ENCODE measurements at places on chromosomes 2 and 18.

DNA sequence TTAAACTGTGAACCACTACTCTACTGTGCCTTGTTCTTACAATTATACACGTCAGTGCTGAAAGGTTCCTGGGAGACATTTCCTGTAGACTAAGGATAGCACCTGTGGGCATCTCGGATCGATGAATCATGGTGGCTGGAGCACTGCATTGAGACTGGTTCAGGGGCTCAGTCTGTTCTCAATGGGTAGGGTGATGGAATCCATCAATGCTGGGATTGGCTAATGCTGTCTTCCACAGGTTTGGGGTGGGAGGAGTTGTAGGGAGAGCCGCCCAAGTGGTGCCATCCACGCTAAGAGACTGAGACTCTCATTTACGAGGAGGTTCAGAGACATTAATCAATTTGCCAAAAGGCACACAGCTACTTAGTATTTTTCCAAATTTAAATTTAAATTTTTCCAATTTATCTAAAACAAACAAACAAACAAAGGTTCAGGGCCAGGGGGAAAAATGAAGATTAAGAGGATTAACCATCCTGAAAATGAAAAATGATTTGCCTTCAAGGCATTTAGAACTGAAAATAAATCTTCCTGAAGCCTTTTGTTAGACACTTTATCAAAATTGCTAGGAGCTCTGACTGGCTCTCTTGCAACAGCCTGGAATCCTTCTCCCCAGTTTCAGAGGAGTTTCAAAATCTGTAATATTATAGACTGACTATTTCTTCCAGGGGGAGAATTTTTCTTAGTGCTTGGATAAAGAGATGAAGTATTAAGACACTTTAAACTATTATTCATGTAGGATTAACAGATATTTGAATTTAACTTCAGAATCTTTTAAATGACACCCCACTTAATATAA lies 359.2 kb downstream of the TGIF1 start:
- no peak for DNase-seq

- DNase-seq: no peak
These were observed 109.2 kb downstream of the VIT start for GRCh38 chr2:36805635-36806224.

GRCh38 chr2:62192811-62193210 lies 3.1 kb upstream of the B3GNT2 start:
- DNase-seq: no peak

- no peak for DNase-seq
These were observed 68.3 kb downstream of the CRACDL start for GRCh38 chr2:98867539-98868309.

GRCh38 chr2:234500394-234501006 lies 3.6 kb upstream of the ARL4C start:
- DNase-seq: peak; percentile 50

- DNase-seq: no peak
These were observed 41.9 kb upstream of the C2orf66 start for GRCh38 chr2:196851088-196851487.

- no peak for DNase-seq
These were observed 278.0 kb downstream of the METTL4 start for GRCh38 chr18:2293109-2293839.

- DNase-seq: no peak
These were observed 389.9 kb downstream of the SOX11 start for GRCh38 chr2:6081955-6082624.

- no peak for DNase-seq
These were observed 220.5 kb downstream of the PIEZO2 start for GRCh38 chr18:10928772-10929373.

- peak; percentile 1 for DNase-seq
These were observed 90.6 kb downstream of the TWIST2 start for GRCh38 chr2:238938401-238939055.

GRCh38 chr2:165376571-165376975 lies 92.9 kb upstream of the CSRNP3 start:
- DNase-seq: no peak

DNA sequence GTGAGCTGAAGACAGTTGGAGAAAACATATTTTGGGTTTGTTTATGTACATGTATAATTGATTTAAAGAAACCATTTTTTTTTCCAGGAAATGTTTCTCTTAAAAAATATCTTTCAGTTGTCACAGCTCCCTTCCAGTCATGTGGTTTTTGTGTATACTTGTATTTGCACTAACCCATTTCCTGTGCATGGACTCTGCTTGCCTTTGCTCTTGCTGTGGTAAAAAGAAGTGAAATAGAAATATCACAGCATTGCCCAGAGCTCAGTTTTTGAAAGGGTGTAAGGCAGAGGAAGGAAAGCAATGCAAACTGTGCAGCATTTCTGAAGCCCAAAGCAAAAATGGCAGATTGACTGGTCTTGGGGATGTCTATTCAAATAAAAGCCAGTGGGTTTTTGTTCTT lies 10.4 kb upstream of the DOCK10 start:
- no peak for DNase-seq

DNA sequence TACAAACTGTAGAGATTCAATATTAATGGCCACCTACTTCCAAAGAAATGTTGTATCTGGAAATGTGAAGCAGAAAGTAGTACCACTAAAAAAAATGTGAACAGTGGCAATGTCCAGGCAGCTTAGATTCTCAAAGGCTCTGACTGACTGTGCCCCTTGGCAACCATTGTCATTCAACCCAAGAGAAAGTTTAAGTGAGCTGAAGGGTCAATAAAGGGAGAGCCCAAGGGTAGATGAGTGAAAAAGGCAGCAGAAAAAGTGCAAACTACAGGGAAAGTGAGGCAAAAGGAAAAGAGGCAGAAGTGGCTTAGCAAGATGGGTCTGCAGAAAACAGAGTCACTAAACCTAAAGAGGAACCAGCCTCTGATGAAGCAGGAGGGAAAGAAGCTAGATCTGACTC lies 802.9 kb downstream of the CPS1 start:
- DNase-seq: no peak

GRCh38 chr2:61898810-61899209 lies 6.7 kb upstream of the COMMD1 start:
- DNase-seq: no peak

GRCh38 chr2:64119369-64119768 lies 24.9 kb downstream of the PELI1 start:
- no peak for DNase-seq

DNA sequence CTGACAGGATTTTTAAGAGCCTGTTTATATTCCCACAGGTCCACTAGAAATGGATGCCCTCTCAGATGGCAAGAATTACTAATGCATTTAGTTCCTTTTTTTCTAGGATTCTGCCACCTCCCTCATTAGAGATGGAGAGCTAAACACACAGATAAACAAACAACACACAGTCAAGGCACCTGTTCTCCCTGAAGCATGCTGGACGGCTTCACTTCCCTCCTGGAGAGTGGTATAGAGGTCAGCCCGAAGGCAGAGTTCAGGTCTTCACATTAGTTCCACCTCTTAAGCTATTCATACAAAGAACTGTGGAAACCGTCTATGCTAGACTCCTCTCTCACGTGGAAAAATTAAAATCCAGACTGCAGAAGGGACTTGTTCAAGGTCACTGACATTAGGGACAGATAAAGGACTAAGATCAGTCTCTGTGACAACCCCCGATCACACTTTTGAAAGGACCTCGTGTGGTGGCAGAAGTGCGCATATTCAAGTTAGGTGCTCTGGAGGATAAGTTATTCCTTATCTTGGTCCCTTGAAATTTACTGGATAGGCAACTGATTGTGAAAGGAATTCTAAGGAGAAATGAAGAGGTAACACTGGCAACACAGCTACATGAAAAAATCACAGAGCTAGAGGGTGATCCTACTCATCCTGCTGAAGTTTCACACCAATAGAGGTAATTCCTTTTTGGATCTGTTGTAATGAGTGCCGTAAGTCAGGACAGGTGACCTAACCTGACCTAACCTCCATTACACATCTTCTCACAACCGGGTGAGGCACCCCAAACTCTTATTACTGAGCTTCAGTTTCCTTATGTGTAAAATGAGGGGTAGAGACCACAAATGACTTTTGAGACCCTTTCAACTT lies 75.1 kb downstream of the SPRED2 start:
- no peak for DNase-seq

DNA sequence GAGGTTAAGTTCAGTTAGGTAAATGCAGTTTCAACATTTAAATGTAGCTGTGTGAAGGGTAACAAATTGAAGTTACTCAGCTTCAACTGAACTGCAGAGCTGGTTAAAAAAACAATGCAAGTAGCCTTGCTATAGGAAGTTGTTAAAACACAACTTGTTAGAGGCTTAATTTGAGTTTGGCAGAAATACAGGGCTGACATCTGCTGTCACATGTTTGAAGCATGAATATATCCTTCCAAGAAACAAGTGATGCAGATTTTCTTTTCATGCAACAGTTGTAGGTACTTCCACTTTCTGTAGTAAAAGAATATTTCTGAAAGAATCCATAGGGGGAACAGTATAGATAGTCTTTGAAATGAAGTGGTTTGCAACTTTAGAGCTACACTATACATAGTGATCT lies 208.7 kb upstream of the RASGRP3 start:
- DNase-seq: no peak

DNA sequence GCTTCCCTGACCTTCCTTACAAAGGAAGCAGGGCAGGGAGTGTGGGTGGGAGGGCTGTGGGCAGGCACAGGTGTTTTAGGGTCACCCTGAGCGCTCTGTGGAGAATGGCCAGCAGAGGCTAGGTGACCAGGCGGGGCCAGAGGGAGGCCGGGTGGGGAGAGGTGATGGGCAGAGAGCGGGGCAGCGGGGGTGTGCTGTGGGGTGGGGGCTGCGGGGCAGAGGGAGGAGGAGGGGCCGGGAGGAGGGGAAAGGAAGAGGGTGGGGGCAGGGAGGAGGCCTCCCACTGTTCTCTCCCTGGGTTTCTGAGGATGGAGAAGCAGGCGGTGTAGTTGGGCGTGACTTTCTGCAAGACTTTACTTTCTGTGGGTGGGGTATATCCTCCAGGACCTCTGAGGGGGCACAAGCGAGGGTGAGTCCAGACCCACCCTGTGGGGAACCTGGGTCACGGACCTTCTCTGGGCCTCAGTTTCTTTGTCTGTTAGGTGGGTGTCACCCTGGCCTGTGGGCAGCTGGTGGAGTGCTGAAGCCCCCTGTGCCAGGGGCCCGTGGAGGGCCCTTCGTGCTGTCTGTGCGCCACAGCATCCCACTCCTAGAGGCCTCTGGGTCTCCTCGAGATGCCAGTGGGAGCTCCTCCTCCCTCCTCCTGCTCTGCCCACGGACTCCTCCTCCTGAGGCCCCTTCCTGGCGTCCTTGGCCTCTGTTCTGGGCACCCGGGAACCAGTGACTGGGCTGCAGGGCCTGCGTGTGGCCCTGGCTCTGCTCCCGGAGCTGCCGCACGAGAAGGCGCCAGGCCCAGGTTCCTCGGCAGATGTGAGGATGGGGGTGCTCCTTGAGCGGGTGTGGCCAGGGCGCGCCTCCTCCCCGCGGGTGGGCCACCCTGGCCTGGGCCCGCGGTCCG lies 6.3 kb upstream of the NEU4 start:
- peak; percentile 4 for DNase-seq

- DNase-seq: peak; percentile 29
These were observed 65.9 kb upstream of the ITM2C start for GRCh38 chr2:230798769-230799399.

DNA sequence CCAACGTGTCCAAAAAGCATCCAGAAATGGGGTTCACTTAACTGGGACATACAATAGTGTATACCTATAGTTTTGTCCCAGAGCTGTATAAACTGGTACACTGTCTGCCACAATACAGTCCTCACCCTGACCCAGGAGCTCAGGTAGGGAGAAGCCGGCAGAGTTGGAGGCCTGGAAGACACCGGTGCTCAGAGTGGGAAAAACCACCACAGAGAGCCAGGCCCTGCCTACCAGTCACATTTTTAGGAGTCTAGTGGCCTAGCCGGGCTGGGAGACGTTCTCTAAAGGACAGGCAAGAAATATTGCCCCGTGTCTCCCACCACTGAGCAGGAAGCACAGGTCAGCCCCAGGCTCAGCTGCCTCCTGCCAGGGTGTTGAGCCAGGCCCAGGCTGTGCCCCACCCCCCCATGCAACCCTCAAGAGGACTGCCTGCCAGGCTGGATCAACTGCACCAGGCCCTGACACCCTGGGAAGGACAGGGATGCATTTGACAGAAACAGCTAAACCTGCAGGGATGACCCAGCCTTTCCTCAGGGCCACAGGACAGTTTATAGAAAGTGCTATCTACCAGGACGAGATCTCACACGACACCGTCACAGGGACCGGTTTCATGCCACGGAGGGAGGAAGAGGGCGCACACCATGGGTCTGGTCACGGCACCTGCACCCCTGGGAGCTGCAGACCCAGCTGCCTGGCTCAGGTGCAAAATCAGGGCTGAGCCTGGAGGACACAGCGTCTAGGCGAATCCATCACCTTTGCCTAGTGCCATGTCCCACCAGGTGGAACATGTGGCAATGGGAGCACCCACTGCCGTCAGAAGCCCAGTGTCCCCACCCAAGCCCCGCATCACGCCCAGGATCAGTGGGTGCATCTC lies 89.9 kb downstream of the TMEM18 start:
- no peak for DNase-seq

GRCh38 chr2:86371527-86371926 lies 34.1 kb upstream of the REEP1 start:
- DNase-seq: no peak

DNA sequence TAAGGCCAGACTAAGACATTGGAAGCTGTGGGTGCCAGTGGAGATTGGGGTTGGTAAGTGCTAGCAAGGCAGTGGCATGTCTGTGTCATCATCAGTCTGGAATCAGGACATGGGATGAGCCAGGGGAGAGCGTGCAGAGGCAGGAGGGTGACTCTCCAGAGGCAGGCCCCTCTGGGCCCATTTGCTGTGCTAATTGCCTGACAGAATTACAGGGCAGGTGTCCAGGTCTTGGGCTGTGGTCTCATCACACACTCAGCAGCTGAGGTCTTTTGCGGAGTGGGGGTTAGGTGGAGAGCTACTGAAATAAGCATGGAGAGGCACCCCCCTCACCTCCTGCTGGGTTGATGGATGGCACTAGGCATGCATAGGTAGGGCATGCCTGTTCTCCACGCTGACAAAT lies 57.4 kb downstream of the CELF4 start:
- DNase-seq: no peak

DNA sequence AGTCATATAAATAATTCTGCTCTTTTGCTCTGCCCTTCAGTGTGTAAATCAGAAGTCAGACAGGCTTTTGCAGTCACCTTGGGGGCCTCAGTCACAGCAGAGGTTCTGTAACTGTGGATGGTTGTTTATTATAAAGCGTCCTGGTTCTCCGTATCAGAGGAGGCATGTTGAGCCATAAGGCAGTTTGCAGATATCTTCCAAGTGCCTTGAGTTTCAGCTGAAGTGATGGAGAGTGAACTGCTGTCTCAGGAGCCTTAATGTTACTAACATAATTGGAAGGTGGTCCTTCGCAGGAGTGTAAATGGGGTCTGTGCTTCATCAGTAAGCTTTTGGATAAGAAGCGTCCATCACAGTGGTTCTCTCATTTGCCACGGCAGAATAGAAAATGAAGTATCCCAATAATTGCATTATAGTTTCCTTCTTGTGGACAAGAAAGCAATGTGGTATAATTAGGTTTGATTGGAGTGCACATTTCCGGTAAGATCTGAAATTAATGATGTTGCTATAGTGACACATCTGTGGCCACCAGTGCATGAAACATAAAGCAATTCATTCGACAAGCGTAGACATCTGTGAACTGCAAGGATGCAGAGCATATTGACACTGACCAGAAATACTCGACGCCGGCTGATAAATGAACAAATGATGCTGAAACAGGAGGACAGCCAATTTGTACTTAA lies 112.5 kb upstream of the NFATC1 start:
- DNase-seq: no peak

GRCh38 chr2:183069174-183069573 lies 9.4 kb upstream of the DUSP19 start:
- DNase-seq: no peak

- DNase-seq: no peak
These were observed 77.0 kb upstream of the PDE1A start for GRCh38 chr2:182503886-182504285.
